ENCODE measurements at places on chromosomes 7 and 10.

- DNase-seq = no peak
Measured at GRCh38 chr10:31705136-31705535, 223.5 kb downstream of the ARHGAP12 start.

- DNase-seq = no peak
Measured at GRCh38 chr10:11245510-11245909, 227.8 kb downstream of the CELF2 start.

- DNase-seq = no peak
Measured at GRCh38 chr10:81450651-81451050, 424.3 kb upstream of the NRG3 start.

GRCh38 chr10:81914736-81915503 is 39.9 kb downstream of the NRG3 start:
- no peak for DNase-seq

DNA sequence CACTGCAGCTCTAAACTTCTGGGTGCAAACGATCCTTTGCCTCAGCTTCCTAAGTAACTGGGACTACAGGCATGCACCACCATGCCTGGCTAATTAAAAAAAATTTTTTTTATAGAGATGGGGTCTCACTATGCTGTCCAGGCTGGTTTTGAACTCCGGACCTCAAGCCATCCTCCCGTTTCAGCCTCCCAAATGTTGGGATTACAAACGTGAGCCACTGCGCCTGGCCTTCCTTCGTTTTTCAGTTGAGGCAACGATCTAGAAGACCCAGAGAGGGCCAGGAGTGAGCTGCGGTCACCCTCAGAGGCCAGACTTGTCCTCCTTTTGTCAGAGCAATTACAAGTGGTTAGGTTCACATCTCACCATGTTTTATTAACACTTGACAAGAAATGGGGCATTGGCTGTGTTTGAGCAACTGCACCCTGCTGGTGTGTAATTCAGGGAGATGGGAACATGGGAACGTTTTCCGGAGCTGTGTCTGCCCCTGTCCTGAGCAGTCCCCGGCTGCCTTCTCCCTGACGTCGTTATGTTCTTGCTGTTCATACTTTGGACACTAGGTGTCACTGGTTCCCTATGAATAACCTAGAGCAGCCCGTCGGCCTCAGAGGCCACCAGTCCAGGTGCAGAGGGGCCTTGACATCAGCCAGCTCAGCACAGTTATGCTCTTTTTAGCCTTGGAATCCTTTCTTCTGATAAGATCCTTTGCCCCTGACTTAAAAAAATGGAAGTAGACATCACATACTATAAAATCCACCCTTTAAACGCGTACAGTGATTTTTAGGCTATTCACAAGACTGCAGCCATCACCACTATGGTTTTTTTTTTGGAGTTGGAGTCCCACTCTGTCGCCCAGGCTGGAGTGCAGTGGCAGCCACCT is 375.0 kb downstream of the TYW1 start:
- DNase-seq = peak; percentile 70

DNA sequence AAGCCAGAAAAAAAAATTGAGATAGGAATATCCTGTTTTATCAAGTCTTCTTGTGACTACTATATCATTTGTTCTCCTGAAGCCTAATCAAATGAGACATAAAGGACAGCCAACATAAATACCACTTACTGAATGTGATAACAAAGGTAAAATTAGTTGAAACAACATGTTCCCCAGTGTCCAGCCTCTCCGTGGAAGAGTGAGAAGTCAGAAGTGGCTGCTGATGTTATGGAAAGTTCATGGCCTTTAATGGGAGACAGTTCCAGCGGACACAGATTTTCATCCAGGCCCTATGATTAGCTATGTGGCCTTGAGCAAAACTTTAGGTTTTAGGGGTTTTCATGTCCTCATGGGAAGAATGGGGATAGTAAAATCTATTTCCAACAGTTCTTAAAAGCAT is 724.3 kb downstream of the SUGCT start:
- DNase-seq = no peak

GRCh38 chr10:60358282-60358681 is 31.4 kb downstream of the ANK3 start:
- no peak for DNase-seq

GRCh38 chr7:47557694-47558670 is 23.9 kb downstream of the TNS3 start:
- DNase-seq = no peak

GRCh38 chr7:108181073-108181985 is 51.2 kb upstream of the LAMB4 start:
- peak; percentile 56 for DNase-seq

DNA sequence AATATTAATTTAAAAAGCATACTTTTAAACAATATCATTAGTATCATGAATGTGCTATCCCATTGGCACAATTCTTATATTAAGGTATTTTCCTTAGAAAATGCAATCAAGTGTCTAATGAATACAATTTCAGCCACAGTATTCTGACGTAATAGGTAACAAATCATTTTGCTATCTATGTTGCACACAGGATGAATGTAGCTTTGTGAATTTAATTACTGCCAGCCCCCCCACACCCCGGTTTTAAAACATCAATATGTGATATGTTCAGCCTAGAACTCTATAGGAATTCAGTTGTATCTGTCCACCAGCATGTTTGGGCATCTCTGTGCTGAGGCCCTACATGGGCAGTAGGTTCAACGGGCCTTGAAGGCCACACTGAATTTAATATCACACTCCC is 274.6 kb downstream of the PLXDC2 start:
- no peak for DNase-seq

DNA sequence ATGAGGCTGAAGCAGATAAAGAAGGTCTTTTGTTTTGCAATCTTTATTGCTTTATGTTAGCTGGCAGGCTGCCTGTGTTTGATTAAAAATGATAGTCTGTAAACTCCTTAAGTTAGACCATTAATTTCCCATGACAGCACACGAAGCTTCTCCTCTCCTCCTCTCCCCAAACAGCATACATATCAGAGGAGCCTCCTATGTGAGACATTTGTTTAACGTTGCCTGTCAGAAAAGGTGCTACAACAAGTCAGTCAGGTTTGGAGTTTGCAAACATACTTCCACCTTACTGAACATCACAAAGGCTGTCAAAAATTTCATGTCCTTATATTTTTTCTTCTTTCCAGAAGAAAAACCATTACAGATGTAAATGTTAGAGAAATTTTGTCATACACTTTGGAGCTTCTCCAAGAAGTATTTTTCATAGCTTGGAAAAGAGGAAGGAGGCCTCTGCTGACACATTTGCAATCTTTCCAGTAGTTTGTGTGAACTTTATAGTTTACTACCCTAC is 393.1 kb downstream of the EXOC4 start:
- DNase-seq = no peak

GRCh38 chr7:143909863-143910262 is 7.9 kb upstream of the TCAF1 start:
- no peak for DNase-seq

DNA sequence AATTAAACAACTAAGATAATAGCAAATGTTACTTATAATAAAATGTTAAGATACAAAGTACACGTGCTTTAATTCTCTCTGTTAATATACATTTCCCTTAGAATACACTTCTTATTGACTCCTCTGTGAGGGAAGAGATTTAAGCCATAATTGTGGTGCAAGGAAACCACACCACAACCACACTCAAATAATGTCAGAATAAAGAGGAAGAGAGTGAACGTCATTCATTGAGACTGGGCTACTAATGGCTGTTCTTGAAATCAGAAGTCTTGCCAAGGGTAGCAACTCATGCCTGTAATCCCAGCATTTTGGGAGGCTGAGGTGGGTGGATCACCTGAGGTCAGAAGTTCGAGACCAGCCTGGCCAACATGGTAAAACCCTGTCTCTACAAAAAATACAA is 10.0 kb downstream of the FAM171A1 start:
- DNase-seq = no peak

GRCh38 chr7:106418526-106418925 is 133.7 kb upstream of the NAMPT start:
- DNase-seq = no peak

GRCh38 chr10:129079705-129080104 is 387.3 kb upstream of the MGMT start:
- DNase-seq = no peak

GRCh38 chr7:7569615-7570014 is 2.9 kb downstream of the MIOS start:
- no peak for DNase-seq

DNA sequence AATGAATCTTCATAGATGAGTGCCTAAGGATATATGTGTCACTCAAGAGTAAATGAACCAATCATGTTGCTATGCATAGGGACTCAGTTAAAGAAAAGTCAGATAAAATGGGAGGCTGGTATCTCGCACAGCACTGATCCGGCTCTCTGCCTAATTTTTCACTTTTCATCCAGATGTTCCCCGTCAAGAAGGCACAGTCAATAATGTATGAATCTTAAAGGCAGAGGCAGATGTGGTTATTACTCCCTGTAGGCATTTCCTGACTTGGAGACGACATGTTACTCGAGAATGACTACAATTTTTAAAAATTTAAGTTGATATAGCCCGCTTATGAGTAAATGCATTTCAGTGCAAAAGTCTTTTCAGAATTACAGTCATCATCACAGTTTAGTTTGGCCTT is 113.6 kb downstream of the TBXAS1 start:
- DNase-seq = no peak

DNA sequence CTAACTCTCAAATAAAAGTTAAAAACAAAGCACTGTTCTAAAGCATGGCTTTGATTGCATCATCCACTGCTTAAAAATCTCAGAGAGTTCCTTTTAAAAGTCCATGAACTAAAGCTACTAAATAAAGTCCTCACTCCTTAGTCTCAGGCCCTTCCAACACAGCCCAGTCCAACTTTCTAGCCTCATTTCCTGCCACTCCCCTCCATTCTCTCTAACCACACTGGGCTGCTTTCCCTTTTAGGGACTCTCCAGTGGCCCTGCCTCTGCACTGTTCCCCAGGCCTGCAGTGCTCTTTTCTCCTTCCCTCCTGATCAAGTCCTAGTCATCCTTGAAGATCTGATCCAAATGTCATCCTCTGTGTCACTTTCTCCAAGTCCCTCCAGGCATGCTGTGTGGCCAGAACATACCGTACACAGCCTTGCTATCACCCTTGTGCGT is 56.9 kb upstream of the PPP1R3C start:
- DNase-seq = no peak

GRCh38 chr10:88820748-88821401 is 18.3 kb downstream of the LIPM start:
- no peak for DNase-seq

DNA sequence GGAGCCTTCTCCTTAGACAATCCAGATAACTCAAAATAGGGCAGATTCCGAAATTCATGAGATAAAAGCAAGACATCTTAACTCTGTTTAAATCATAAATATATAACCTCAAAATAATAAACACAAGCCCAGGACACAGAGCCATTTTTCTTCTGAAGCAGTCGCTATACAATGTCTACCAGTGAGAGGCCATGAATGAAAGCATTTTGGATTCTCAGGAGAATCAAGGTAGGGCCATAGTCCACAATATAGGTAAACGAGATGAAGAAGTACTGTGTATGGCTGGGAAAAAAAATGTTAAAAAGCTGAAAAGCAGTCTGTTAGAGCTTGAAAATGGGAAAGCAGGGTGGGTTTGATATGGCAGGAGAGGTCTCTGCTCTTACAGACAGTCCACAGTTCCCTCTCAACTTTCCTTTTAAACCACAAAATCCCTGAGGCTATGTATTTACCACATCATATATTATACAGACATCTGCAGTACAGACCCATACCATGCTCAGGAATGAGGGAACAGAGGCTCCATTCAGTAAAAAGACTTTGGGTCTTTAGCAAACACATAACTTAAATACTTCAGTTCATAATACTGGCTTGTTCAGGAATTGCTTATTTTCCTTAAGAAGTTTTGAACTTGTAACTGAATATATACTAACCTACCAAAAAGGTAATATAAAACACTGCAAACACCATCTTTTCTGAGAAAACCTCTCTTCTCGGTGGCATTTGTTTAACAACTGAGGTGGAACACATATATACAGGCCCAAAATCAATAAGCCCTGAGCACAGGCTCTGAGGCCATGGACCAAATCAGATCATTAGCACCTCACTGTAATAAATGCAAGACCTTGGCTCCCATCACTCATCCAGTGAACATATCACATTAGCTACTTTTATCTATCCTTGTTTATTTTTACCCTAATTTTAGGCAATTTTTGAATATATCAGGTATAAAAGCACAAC is 109.3 kb downstream of the SORBS1 start:
- DNase-seq = no peak

DNA sequence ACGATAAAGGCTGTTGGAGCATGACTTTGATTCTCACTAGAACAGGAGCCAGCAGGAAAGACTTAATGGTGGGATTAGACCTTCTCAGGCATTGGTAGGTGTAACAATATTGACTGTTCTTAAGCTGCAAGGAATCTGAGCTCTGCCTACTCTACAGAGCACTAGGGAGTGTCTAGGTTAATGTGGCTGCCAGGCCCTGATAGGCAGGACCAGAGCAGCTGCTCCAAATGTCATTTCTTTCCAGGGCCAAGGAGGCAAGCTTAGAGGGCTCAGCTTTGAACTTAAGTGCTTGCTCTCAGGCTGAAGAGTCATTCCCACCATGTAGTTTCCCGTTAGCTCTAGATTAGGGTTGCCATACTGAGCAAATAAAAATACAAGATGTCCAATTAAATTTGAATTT is 96.8 kb downstream of the RAB18 start:
- no peak for DNase-seq

- no peak for DNase-seq
Measured at GRCh38 chr10:49153115-49153514, 19.3 kb upstream of the FAM170B start.

GRCh38 chr10:30529373-30529998 is 95.5 kb downstream of the MAP3K8 start:
- DNase-seq = peak; percentile 12

GRCh38 chr10:24872049-24872789 is 80.2 kb downstream of the PRTFDC1 start:
- DNase-seq = no peak

GRCh38 chr10:100907175-100907574 is 5.6 kb upstream of the SLF2 start:
- no peak for DNase-seq

GRCh38 chr7:116653204-116653603 is 18.8 kb upstream of the MET start:
- DNase-seq = no peak

- DNase-seq = no peak
Measured at GRCh38 chr7:159098811-159099655, 45.6 kb downstream of the VIPR2 start.

DNA sequence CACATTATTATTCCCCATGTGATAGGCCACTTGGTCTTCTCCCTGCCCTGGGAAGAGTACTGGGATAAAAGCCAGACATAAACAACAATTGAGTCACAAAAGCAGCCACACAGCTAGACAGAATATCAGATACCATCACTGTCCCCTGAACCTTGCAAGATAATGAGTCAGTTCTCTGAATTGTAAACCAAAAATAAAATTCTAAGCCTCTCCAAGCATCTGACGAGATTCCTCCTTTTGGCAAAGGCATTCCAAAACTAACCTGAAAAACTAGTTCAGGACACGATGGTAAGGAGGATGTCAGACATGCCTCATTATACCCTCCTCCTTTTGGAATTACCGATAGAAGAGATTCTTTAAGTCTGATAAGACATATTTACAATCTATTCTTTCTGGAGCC is 450.7 kb downstream of the HTR7 start:
- DNase-seq = no peak

GRCh38 chr7:82805527-82805960 is 357.1 kb downstream of the PCLO start:
- DNase-seq = no peak
